ENCODE measurements at places on chromosomes 6 and 20.

DNA sequence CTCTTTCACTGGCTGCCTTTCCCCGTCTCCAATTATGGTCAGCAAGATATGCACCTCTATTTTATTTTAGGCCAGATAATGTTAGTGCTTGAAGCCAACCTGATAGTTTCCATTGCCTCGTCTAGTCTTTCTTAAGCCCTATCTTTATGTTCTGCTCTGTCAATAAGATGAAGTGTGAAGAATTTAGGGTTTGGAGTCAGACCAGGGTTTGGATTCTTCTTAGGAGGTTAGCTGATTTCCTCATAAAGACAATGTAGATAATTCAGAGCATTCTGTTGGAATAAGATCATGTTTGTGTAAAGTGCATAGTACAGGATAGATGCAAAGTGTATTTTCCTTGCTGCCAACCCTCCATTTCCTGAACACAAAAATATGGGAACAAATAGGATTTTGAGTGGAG, 43.8 kb downstream of the PKIB start:
- no peak for DNase-seq

DNA sequence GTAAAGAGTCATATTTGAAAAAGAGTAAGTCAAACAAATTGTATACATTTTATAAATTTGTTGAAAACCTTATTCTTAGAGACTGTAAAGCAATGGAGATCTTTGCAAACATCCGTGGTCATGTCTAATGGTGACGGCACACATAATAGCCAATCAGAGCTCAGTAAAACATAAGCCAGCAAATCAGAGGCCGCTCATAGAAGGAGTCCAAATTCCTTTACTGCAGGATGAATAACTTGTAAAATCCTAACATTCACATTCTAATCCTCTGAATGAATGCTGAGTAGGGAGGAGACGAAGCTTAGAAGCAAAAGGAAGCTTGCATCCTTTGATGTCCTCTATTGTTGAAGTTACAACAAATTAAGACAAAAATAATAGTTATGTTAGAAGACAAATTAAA, 401.7 kb downstream of the PRKN start:
- DNase-seq = no peak

- DNase-seq = no peak
Observed at GRCh38 chr6:104885518-104886043, 25.9 kb upstream of the HACE1 start.

DNA sequence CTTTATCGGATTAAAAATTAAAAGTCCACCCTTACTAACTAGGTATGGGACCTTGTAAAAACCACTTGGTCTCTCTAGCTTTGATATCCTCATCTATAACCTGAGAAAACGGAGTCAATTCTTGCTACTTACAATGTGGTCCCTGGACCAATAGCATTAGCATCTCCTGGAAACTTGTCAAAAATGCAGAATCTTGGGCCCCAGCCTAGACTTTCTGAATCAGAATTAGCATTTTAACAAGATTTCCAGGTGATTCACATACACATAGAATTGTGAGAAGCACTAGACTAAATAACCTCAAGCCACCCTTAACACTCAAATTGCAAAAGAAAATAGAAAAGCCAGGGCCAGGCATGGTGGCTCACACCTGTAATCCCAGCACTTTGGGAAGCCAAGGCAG, 96.6 kb downstream of the RNGTT start:
- DNase-seq = no peak

GRCh38 chr6:30714263-30714662, 2.8 kb downstream of the MDC1 start:
- no peak for DNase-seq

DNA sequence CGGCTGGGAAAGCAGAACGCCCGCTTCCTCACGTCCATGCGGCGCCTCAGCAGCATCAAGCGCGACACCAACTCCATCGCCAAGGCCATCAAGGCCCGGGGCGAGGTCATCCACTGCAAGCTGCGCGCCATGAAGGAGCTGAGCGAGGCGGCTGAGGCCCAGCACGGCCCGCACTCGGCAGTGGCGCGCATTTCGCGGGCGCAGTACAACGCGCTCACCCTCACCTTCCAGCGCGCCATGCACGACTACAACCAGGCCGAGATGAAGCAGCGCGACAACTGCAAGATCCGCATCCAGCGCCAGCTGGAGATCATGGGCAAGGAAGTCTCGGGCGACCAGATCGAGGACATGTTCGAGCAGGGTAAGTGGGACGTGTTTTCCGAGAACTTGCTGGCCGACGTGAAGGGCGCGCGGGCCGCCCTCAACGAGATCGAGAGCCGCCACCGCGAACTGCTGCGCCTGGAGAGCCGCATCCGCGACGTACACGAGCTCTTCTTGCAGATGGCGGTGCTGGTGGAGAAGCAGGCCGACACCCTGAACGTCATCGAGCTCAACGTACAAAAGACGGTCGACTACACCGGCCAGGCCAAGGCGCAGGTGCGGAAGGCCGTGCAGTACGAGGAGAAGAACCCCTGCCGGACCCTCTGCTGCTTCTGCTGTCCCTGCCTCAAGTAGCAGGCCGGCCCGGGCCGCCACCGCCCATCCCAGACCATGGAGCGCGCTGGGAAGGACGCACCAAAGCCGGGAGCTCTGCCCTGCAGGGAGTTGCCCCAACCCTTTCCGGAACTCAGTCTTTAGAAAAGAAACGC, 36.7 kb downstream of the STX11 start:
- no peak for DNase-seq
